Upper lobe of left lung (tissue), 6 donors: ENCODE measurements at places on chromosomes 11 and 22. TPM values are rescaled to one million over a fixed set of nuclear protein-coding genes. Genes with fewer than 3 reads are reported as not detected.

The SCN3B gene
- 2.7 TPM for total RNA-seq

The CHRDL2 gene
- 3.1 TPM for total RNA-seq

The FAT3 gene
- total RNA-seq, result 4.3 TPM

DNA sequence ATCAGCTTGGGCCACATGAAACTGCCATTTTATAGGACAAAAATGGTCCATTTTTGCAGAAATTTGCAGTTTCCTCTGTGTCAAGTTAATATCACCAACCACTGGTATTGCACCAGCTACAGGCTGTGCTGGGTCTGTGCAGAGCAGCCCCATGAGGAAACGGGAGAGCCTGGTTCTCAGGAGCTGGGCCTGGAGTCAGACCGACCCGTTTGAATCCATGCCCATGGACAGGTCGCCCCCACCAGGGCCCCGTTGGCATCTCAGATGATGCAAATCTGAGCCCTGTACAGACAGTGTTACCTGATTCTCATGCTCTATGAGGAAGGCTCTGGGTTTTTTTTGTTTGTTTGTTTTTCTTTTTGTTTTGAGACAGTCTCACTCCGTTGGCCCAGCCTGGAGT is 9.8 kb upstream of the SEC14L6 start:
- no peak for DNase-seq

GRCh38 chr22:19244600-19245352 is 46.7 kb downstream of the CLTCL1 start:
- no peak for DNase-seq
